ENCODE measurements at places on chromosomes 6 and 20.

GRCh38 chr20:59580146-59580946 lies 24.0 kb upstream of the PHACTR3 start:
- no peak for DNase-seq

DNA sequence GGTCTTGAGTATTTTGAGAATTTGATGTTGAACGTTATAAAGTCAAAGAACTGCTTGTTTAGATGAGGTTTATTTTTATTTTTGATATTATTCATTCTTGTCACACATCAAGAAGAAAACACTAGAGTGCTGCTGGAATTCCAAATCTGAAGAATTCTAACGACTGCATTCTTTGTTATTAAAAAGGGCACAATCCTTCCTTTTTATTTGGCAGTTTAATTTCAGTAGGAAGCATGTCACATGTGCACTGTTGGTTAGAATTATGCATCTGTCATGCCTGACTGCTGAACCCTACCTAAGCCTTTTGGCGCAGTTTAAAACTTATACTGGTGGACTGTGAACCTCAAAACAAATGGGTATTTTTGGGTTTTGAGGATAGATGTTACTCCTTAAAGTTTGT lies 4.0 kb downstream of the ID4 start:
- DNase-seq, result no peak

- no peak for DNase-seq
These were observed 6.5 kb downstream of the EFHC1 start for GRCh38 chr6:52426667-52427066.

- no peak for DNase-seq
These were observed 621.9 kb downstream of the GRIK2 start for GRCh38 chr6:102015431-102015830.

GRCh38 chr6:169082817-169083507 lies 170.7 kb downstream of the THBS2 start:
- DNase-seq, result no peak

- no peak for DNase-seq
These were observed 274.9 kb downstream of the CDH26 start for GRCh38 chr20:60233018-60233630.

GRCh38 chr6:161115468-161115867 lies 123.9 kb downstream of the MAP3K4 start:
- no peak for DNase-seq

DNA sequence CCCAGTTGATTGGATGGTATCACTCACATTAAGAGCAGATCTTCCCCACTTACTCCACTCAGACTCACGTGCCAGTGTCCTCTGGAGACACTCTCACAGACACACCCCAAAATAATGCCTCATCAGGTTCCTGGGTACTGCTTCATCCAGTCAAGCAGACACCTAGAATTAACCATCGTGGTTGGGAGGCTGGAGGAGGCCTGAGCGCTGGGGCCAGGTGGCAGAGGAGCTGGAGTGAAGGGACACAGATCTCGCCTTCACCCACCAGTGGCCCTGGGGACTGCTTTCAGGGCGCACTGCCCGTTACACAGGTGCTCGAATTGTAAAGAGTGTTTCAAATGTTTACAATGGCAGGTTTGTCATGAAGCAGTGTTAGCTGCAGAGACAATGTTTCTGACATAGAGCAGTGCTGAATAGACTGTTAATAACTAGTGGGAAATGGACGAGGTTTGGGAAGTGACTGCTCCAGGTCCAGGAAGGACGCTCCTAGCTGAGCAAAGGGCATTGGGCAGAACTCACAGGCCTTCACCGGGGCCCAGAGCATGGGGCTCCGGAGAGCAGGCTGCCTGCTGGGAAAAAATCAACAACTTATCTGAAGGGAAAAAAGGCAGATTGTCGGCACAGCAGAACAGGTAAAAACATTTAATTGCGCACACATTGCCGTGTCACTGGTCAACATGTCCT lies 38.4 kb downstream of the TMEM242 start:
- no peak for DNase-seq

DNA sequence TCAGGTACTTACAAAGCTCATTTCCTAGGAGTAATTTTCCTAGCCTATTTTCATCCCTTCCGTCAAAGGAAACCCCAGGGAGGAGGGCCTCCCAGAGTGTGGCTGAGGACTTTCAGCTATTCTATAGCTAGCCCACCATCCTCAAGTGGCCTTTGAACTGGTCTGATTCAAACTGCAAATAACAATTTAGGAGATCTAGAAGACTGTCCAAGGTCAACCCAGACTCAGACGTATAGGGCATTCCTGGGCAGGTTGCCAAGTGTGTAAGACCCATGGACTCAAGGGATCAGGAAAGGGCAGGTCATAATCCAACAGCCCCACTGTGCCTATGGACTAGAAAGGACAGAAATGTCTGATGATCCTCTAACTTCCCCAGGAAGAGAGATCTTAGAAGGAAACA lies 2.1 kb upstream of the RRAGD start:
- no peak for DNase-seq

DNA sequence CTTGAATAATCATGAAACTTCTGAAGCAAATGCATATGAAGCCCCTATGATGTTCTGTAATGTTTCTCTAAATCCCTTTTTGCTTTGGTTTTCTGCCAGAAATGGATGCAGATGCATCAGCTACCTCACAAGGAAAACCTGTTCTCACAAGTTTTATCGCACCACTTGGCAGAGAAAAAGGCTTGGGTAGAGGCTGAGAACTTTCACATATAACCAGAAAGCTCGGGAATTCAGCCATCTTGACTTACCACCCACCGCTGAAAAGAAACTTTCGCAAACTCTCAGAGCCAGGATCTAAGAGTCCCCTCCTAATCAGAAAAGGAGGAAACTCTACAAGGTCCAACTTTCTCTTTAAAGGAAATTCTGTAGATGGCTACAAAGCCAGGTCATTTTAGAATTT lies 36.2 kb upstream of the ADTRP start:
- DNase-seq, result no peak

DNA sequence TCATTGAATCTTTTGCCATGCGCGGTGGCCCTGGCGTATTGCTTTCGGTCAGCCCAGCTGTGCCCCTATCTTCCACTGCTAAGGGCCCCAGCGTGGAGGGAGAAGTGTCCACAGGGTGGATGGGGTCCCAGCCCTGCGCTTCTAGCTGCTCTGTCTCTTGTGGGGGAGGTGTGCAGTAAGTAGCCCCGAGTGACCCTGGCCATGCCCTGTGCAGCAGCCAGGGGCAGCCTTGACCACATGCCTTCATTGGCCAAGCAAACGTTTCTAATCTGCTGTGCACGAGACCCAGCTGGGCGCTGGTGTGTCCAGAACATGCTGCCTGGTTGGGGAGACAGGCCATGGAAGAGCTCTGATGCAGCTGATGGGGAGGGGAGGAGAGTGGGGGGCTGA lies 13.6 kb downstream of the TMEM181 start:
- DNase-seq, result no peak

- no peak for DNase-seq
These were observed 11.7 kb upstream of the SPO11 start for GRCh38 chr20:57317789-57318371.

DNA sequence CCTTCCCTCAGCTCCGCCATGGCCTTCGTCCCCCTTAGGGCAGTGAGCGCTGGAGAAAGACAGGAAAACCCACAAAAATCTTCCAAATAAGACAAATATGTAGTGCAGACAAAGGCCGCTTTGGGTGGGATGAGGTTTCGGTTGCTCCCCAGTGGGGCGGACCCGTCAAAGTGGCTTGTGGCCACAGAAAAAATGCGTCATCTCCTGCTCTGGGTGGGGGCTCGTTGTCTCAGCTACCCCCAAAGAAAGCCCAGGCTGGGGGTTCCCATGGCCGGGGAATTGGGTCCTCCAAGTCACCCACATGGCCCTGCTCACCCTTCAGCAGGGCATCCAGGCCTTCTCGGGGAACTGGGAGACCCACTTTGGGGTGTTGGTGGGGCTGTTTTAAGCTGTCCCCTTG lies 21.9 kb upstream of the SCUBE3 start:
- DNase-seq, result no peak

DNA sequence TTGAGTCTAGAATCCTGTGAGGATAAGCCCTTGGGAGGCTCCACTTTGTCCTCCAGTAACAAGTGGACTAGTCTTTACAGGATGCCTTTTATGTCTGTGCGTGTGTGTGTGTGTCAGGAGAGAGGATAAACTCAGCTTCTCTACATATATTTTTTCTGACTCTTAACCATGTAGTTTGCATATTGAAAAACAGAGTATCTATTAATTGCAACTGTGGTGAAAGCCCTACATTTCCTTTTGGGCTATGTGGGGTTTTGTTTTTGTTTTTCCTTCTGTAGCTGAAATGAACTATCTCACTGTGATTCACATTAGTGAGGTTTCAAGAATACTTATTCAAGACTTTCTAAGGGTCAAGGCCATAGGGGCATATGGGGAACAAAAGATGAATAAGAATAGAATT lies 17.7 kb downstream of the TPBG start:
- DNase-seq, result no peak

DNA sequence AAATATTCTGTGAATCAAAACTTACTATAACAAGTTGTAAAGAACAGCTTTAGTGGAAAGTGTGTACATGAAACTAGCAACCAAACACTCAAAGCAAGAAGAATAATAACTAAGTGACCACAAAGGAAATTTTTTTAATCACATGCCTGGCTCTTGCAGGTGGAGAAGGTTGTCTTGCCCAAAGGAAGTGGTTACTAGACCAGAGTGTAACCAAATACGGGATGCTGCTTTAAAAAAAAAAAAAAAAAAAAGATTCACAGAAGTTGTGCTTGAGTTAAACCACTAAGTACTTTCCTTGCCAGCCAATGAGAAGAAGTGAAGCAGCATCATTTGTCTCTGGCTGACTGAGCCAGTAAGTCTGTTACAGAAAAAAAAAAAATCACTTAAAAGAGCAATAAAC lies 19.1 kb upstream of the HLA-DQB1 start:
- peak; percentile 10 for DNase-seq

DNA sequence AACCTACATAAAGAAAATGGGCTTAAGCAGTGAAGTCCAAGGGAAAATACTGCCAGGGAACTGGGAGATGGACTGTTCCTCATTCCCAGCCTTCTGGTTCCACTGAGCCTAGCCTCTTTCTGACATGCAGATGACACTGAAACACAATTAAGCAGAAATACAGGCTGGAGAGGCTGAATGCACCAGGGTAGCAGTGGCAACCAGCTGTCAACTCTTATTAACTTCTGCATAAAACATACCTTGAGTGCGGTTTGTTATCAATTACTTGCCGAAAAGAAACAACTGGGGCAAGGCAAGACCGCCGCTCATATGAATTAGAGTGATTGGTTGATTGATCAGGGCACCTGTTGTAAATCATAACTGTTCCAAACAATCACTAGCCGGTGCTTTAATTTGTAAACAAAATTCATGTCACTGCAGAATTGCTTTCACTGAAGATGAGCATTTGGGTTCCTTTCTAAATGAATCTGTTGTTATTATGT lies 16.3 kb downstream of the TFAP2B start:
- no peak for DNase-seq

DNA sequence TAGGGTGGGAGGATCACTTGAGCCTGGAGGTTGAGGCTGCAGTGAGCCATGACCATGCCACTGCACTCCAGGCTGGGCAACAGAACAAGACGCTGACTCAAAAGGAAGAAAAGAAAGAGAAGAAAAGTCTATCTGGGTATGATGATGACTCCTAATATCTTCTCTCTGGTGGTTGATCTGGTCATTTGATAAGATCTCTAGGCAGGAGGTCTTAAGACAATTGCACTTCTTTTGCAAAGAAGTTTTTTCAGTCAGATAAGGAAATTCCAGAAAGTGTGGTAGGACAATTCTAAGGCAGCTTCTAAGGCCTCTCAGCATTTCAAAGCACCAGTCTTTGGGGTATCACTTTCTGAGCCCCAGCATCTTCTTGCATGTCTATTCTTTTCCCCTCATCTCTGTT lies 7.7 kb upstream of the AIF1 start:
- no peak for DNase-seq

GRCh38 chr6:46327779-46328178 lies 157.0 kb upstream of the ENPP5 start:
- DNase-seq, result no peak

GRCh38 chr6:148674306-148674705 lies 72.5 kb upstream of the UST start:
- DNase-seq, result no peak

GRCh38 chr6:170142559-170142958 lies 148.3 kb downstream of the DLL1 start:
- no peak for DNase-seq

All from activated T-cell treated with anti-CD3 and anti-CD28 coated beads, Interleukin-2, amount 50 U/mL, for 4 hours (primary cell).